Osteoblast (primary cell): ENCODE measurements at places on chromosomes 13 and 19.
A peak's percentile ranks its signal among the peaks of the same experiment; 100 is the strongest.

DNA sequence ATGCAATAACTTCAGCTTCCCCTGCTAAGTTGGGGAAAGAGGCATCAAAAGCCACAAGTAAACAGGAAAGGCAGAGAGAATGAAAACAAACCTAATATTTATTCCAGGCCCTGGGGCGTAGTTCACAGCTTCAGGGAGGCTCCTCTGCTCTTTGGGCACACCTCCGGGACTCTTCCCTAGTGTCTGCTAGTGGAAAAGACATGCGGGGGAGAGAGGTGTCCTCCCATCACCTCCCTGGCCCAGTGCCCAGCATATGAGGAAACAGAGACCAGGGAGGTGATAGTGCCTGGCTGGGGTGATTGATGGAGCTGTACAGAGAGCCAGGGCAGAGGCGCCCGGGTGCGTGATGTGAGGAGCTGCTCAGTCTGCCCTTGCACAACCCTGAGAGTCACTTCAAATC is 71.0 kb downstream of the RASL11A start:
- DNase-seq, result peak; percentile 17

- DNase-seq, result no peak
These were observed 39.7 kb downstream of the RCBTB2 start for GRCh38 chr13:48493066-48493765.

DNA sequence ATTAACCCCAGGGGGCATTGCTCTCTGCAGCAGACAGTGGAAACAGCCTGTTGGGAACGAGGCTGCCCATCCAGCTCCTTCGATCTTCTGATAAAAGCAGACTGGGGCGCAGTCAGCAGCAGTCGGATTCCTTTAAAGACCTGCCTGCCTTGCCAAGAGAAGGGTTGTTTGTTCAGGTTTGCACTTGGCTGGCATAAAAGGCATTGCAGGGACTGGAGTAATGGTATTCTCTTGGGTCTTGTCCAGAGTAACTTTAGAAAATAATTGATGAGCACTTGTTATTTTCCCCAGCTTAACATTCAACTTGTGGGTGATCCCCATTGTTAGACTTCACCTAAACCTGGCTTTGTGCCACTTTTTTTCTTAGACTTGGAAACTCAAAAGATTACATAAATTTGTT is 67.3 kb upstream of the SLC10A2 start:
- no peak for DNase-seq

DNA sequence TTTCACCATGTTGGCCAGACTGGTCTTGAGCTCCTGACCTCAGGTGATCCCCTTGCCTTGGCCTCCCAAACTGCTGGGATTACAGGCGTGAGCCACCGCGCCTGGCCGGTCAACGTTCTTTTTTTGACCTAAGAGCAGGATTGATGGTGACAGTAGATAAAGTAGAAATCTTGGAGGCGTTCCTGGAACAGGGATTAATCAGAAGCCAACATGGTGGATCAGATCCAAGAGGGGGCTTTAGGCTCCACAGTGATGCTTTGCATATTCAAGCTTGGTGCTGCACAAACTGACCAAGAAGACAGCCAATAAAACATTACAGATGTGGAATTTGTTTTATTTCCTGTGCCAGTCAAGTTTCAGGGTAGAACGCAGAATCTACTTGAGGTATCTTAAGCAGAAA is 271.2 kb downstream of the FGF9 start:
- DNase-seq, result no peak

GRCh38 chr13:93984876-93985275 is 494.6 kb downstream of the DCT start:
- DNase-seq, result no peak

GRCh38 chr13:112934078-112934477 is 34.9 kb upstream of the MCF2L start:
- DNase-seq, result no peak

DNA sequence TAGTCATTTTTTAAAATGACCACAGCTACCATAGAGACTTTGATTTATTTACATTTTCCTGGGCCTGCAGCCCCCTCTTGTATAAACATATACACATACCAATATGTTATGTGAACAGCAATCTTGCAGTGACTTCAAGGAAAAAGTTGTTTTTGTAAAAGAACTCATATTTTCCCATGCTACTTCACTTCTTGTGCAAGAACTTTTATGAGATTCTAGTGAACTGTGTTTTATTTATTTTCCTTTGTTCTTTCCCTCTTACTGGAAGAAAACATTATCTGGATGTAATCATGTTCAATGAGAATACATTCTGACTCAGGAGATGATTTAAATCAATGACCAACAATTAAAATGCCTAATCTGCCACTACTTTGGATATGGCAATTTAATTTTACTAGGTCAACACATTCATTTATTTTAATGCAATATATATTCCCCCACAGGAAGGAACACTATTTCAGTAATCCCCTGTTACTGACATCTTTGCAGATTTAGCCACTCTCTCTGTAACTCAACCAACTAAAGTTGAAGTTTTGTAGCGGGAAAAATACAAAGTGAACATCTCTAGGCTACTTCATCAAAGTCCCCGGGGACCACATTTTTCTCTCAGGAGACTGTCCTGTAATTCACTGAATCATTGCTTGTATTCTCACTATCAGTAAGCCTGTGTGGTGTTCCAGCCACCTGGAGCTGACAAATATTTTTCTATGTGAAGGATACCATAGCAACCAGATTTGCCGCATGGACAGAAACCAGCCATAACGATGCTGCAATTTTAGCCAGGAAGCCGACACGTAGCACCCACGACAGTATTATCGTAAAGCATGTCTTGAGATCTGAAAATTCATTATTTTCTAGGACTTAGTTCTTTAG is 90.5 kb downstream of the STARD13 start:
- no peak for DNase-seq

GRCh38 chr13:109998684-109999533 is 212.5 kb upstream of the IRS2 start:
- no peak for DNase-seq

GRCh38 chr13:106640515-106640914 is 72.6 kb upstream of the ARGLU1 start:
- no peak for DNase-seq

- DNase-seq, result no peak
These were observed 5.0 kb upstream of the BICRA start for GRCh38 chr19:47603706-47604565.

DNA sequence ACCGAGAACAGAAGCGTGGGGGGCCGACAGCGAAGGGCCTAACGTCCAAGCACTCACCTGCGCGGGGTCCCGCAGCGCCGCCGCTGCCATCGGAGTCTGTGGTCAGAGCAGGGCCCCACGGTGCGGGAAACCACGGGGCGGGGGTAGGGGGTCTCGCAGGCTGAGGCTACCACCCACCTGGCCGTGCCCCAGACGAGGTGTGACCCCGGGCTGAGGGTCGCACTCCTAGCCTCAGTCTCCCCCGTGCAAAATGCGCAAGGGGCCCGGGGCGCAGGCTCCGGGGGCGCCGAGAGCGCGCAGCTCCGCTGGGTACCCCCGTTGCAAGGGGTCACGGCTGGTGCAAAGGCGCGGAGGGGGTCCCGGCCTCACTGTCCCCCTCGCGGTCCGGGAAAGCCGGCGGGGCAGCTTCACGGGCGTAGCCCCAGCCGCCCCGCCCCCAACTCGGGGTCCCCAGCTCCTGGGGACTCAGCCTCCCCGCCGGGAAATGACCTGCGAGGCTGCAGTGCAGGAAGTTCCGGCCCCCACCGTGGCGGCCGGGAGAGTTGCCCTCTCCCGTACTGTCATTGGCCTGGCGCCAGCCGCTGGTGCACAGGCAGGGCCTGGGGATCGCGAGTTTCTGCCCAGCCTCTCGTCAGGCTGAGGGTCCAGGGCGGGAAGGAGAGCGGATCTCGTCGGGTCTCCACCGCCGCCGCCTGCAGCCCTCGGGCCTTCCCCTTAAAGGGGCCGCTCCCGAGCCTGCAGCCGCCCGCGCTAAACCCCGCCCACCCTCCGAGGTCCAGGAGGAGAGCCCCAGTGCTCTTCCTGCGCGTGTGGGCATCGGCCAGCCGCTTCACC is at the start of gene ZNF792:
ZNF792 (minus strand) TSS at position 657 of the 834 bp plus-strand sequence; CDS start at position 90, 567 bp downstream.
- DNase-seq, result peak; percentile 95

GRCh38 chr19:40799558-40800338 is 757 bp downstream of the EGLN2 start:
- no peak for DNase-seq

DNA sequence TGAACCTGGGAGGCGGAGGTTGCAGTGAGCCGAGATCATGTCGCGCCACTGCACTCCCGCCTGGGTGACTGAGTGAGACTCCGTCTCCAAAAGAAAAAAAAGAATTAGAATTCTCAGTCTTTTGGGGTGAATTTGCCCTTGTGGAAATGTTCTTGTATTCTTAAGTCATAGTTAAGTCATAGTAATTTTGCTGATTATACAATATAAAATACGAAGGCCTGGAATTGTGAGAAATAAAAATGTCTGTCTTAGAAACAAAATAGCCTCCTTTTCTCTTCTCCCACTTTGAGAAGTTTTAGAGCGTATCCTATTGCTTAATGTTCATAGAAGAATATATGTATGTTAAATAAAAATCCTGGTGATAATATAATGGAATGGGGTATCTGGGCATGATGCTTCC is 18.1 kb downstream of the SUGT1 start:
- DNase-seq, result no peak

- DNase-seq, result no peak
These were observed 36.7 kb downstream of the DACH1 start for GRCh38 chr13:71830323-71830722.

- DNase-seq, result peak; percentile 69
These were observed 74.7 kb downstream of the GADD45B start for GRCh38 chr19:2550431-2551171.

DNA sequence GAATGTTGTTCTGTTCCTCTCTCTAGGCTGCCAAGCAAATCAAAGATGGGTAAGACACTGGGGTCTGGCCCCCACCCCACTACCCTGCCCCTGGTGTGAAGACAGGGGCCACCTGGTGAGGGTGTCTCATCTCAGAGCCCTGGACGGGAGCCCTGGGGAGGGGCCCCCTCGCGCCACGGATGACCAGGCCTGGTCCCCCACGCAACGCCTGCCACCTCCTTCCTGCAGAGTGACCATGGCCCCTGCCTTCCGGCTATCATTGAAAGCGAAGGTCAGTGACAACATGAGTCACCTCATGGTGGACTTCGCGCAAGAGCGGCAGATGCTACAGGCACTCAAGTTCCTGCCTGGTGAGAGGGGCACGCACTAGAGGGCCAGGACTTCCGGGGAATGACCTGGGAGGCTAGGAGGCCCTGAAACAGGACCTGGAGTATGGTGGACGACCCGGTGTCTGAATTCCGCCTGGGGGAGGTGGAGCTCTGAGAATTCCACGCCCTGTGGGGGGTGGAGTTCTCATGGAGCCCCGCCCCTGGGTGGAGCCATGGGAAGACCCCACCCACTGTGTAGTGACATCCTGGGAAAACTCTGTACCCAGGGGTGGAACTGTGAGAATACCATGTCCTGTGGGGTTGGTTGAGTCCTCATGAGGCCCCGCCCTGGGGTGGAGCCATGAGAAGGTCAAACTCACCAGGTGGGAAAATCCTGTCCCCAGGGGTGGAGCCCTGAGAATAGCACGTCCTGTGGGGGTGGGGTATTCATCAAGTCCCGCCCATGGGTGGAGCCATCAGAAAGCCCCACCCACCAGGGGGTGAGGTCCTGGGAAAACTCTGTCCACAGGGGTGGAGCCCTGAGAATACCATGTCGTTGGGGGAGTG is 6.1 kb downstream of the FSD1 start:
- peak; percentile 78 for DNase-seq

DNA sequence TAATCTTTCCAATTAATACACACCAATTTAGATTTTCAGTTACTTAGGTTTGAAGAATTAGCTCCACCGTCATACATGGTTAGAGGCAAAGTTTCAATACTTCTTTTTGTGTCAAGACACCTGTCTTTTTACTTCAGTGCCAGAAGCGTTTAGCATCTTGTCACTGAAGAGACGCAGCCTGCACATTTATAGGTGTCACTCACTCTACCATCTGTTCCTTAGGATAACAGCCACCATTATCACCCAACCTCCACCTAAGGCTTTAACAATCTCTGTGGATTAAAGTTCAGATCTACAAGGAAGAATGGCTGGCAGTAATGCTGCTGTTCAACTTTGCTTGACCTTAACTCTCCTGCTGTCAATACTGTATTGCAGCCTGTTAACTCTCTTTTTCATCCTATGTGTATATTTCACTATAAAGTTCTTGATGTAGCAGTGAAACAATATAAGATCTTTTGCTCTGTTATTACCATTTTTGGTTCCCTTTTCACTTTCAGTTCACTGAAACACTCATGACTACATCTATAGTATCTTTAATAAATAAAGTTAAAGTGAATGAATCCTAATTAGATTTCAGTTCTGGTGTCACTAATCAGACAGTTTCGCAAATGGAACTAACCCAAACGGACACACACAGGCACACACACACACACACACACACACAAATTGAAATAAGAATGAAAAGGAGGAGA is 435.6 kb downstream of the PCDH9 start:
- DNase-seq, result no peak

DNA sequence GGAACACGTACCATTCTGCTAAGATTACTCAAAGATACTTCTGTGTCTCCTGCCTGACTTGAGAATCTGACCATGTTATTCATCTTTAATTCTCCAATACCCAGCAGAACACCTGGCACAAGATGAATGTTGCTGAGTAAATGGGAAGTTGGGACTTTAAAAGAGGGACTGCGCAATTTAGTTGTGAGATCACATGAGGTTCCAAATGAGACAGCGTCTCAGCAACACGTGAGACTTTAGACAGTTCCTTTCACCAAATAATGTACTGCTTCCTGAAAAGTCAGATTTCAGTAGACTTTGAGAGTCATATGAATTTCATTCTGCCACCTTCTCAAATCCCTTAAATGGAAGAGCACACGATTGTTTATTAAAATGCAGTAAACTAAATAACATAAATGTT is 36.7 kb downstream of the DOCK9 start:
- no peak for DNase-seq

GRCh38 chr13:43865892-43866291 is 13.6 kb downstream of the CCDC122 start:
- DNase-seq, result no peak

DNA sequence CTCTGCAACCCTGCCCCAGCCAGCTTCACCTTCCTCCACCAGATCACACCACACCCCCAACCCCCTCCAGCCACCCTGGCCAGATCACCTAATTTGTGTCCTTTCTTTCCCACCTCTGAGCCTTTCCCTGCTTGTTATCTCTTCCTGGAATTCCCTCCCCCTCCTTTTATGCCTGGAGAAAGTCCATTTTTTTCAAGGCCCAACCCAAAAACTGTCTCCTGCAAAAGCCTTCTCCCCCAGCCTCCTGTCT is 5.3 kb upstream of the TLE2 start:
- DNase-seq, result peak; percentile 30

GRCh38 chr13:20565115-20565736 is 1.7 kb upstream of the IFT88 start:
- DNase-seq, result no peak

DNA sequence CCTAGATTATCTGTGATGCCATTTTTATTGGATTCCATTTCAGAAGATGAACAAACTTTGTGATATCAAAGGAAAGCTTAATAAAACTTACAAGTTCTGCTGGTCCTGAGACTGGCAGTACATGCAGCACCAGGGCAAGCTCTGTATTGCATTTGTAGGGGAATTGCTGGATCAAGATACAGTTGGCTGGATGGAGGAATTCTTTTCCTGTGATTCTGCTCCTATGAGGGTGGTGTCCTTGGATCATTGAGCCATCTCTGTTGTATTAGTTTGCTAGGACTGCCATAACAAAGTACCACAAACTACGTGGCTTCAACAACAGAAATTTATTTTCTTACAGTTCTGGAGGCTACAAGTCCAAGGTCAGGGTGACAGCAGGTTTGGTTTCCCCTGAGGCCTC is 33.9 kb upstream of the CSNK1A1L start:
- no peak for DNase-seq

GRCh38 chr19:43595605-43595998 is 332 bp downstream of the IRGQ start:
- DNase-seq, result no peak
